Natural killer cell (primary cell): ENCODE measurements at places on chromosomes 2 and 18.

DNA sequence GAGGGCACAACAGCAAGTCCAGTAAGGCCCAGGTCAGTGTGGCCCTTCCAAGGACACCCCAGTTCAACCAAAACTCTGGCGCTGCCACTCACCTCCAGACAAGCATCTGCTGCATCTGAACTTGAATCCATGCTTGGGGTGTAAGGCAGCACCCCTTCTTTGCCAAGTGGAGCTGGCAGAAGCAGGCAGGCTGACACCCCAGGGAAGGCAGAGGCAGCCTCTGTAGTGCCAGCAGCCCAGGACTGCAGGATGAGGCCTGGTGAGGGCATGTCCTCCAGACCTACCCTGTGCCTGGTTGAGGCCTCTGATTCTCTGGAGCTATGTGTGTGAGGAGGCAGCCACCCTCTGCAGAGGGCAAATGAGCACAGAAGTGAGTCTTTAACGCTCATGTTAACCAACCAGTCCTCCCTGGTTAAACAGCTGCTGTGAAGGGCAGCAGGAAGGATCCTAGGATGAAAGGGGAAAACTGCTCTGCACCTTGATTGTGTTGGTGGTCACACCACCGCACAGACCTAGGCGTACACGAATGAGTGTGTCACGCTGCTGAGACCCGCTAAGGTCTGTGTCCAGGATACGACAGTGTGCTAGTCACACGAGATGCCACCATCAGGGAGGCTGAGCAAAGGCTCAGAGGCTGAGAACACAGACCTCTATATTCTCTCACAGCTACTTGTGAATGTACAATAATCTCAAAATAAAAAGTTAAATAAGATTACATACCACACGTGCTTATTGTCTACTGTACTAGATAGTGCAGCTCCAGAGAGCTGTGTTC lies 2.2 kb downstream of the PARD6G start:
- DNase-seq = no peak

DNA sequence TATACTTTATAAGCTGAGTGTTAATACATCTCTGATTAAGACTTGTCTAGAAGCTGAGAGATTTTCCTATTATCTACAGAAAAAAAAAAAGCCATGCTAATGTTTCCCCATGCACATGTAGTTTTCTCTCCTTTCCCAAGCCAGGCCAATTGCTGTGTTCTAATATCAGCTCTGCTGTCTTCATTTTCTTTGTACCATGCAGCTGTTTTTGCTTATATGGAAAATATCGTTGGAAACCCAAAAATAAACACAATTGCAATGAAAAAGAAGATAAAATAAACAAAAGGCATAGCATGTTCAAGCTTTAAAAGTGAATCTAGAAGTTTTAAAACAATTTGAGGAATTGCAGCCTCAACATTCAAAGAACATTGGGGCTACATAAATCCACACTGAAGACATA lies 817.4 kb upstream of the ACVR2A start:
- DNase-seq = no peak

DNA sequence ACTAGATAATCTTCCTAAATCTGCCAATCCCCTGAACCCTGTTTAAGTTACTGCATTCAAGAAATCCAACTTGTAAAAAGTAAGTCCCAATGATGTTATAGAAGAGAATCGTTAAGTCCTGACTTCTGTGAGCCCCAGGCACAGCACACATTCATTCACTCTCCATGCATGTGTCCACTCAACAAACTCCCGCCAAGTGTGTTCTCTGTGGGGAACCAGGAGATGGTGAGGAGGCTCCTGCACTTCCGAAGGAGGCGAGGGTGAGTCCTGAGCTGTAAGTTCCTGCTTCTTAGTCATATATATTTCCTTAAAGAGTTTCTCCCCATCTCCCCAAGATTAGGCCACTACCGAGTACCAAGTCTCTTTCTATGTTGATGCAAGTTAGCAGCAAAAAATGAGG lies 635.0 kb upstream of the ID2 start:
- DNase-seq = no peak

GRCh38 chr2:20509770-20510490 lies 63.1 kb downstream of the RHOB start:
- no peak for DNase-seq

GRCh38 chr2:150919901-150920300 lies 341.8 kb downstream of the RBM43 start:
- no peak for DNase-seq

DNA sequence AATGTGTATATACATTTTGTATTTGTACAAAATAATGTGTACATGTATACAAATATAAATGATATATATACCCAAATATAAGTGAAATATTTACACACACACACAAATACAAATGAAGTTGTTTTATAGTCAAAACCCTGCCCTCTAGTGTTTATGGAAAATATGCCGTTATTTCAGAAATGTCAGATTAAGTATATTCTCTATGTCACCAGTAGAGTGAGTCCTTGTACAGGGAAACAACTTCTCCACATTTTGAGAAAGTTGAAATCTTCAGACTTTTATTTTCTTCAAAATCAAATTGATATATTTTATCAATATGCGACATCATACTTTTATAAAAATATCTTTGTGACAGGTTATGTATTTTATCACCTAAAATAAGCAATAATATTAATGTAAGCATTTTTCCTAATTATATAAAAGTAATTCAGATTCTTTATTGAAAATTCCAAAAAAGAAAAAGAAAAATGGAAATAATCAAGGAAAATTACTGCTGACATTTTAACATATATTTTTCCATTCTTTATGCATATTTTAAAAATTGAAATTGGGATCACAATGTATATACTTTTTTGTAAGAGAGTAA lies 22.4 kb downstream of the ARL6IP6 start:
- DNase-seq = peak; percentile 68

DNA sequence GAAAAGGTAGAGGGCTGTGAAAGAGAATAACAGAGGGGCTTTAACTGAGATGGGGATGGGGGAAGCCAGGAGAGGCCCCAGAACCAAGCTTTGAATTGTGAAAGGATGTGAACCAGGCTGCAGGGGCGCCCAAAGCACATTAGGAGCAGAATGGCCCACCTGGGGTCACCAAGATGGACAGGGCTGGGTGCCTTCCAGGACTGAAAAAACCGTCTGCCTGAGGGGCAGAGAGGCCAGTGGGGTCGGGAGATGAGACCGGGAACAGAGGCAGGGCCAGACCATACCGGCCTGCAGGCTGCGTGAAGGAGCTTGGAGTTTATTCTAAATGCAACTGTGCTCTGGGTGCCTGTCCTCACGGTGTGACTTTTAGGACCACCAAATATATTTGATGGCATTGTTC lies 29.1 kb upstream of the FAM136A start:
- no peak for DNase-seq

DNA sequence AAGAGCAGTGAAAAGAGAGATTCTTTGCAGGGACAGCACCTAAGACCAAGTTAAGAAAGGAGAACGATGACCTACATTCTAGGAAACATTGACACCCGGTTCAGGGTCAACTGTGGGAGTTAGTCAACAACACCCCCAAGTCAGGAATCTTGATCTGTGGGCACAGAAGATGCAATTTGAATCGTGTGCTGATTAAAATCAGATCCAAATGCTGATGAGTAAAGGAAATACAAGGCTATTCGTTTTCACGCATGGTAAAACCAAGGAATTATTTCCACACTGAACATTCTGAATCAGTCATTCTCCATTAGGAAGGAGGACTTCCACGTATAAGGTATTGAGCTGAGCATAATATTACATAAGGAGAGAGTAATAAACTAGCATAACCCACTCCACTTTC lies 124.2 kb downstream of the COPS8 start:
- DNase-seq = no peak

DNA sequence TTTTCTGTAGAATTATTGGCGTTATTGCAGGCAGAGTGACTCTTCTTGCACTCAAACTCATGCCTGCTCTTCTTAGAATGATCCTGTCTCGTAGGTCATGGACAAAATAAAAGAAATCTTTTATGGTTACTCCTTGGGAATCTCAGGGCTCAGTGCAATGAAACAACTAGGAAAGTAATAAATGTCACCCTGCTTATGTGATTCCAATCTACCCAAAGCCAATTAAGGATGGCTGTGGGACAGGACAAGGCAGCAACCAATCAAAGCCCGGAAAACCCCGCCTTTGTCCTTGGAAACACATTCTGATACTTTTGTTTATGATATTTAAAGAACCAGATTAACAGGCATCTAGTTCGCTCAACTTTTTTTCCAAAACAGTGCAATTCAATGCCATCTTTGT lies 53.0 kb downstream of the GRB14 start:
- no peak for DNase-seq

- DNase-seq = peak; percentile 83
These were observed 47.4 kb downstream of the LRRFIP1 start for GRCh38 chr2:237674731-237675276.

DNA sequence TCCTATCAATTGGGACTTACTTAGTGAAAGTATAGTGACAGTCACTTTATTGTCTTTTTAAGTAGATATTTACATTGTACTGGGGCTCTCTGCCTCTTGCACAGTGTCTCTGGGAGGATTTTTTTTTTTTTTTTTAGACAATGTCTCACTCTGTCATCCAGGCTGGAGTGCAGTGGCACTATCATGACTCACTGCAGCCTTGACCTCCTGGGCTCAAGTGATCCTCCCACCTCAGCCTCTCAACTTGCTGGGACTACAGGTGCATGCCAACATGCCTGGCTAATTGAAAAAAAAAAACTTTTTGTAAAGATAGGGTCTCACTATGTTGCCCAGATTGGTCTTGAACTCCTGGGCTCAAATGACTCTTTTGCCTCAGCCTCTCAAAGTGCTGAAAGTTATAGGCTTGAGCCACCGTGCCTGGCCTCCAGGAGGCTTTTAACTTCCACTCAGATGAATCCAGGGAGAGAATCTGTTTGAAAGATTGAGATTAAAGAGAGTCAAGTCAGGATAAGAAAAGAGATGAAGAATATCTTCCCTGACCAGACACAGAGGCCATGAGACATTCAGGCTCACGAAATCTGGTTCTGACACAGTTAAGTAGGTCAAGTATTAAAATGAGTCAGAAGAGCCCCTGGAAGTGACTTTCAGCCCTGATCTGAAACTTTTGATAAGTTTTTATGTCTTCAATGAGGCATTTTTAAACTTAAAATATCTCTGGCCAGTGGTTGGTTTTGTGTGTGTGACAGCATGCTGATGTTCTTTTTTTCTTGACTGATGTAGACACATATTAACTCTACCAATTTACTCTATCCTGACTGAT lies 18.3 kb downstream of the ARHGEF33 start:
- DNase-seq = no peak

GRCh38 chr2:186718903-186719302 lies 25.0 kb downstream of the FAM171B start:
- DNase-seq = no peak

DNA sequence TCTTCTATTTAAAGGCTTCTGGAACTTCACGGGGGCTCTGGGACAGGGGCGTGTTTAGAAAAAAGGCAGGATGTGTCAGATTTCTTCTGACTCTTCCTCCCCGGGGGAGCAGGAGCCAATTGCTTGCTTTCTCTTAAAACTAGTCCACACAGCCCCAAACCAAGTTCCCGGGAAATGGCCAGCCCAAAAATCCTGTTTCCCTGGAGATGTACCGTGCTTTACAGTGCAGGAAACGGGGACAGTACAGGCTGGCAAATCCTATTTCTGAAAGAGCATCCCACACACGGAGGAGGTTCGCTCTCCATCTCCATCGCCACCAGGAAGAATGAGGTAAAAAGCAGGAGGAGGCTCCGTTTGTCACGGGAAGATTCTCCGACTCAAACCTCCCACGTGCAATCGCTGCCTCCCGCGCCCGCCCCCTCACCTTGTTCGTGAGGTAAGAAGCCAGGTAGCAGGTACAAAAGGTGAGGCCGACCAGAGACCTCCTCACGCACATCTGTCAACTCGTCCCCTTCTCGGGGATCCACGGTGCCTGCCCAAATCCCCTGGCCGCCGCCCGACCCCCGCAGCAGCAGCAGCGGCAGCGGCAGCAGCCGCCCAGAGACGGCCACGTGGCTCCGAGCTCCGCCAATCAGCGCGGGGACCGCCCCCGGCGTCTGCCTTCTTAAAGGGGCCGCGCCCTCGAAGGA lies 15.6 kb upstream of the RIOK3 start:
- peak; percentile 78 for DNase-seq

GRCh38 chr2:195049372-195050031 lies 607.5 kb upstream of the SLC39A10 start:
- no peak for DNase-seq

DNA sequence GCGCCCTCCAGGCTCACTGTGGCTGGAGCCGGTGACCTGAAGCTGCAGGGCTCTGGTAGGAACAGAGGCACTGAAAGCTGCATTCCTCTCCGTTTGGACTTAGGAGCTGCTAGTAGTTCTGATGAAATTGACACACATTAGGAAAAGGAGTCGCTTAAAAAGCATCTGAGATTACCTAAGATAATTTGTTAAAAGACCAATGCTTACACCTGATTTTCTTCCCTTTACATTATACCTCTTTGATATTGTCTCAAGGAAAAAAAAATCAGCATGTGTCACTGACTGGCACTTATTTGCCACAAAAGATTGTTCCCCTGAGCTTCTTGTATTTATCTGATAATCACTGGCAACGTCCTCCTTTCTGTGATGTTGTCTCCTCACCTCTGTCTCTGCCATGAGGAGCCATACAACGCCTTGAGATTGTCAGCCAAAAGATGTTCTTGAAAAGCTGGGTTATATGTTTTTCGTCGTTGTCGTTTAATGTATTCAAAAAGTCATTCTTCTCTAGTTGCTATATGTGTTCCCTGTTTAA lies 618 bp upstream of the CHN1 start:
- no peak for DNase-seq

DNA sequence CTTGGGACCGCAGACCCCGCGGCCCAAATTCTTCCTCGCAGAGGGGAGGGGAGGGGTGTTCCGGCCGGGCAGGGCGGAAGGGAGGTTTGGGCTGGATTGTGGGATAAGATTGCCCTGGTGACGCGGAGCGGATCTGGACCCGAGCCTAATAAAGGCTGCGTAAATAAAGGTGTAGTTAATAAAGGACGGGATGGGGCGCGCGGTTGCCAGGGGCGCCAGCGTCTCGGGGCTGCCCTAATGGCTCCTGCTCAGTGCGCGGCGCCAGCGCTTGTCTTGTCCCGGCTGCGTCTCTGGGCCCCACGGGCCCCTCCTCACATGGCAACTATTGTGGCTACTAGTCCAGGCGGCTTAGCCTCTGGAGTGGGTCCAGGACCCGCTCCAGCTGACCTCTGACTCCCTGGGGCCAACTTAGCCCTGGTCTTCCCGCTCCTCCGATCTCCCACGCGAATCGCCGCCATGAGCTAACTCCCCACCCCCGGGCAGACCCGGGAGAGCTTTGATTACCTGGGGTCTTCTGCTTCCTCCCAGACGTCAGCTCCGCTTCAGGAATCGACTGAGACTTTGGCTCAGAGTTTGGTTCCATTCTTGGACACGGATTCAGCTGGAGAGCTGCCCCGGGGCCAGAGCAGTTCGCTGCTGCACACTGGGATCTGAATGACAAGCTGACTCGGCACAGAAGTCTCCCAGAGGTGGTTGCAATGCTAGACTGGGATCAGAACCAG lies 36.5 kb downstream of the SLC25A52 start:
- no peak for DNase-seq
